Fibroblast of skin of scalp (primary cell): ENCODE measurements at places on chromosomes 2 and 18.

- no peak for DNase-seq
Measured at GRCh38 chr2:39567507-39567906, 98.2 kb upstream of the TMEM178A start.

- DNase-seq: no peak
Measured at GRCh38 chr18:63004466-63005089, 289.2 kb downstream of the PHLPP1 start.

GRCh38 chr18:3585656-3586509 is 135.9 kb downstream of the TGIF1 start:
- peak; percentile 81 for DNase-seq

DNA sequence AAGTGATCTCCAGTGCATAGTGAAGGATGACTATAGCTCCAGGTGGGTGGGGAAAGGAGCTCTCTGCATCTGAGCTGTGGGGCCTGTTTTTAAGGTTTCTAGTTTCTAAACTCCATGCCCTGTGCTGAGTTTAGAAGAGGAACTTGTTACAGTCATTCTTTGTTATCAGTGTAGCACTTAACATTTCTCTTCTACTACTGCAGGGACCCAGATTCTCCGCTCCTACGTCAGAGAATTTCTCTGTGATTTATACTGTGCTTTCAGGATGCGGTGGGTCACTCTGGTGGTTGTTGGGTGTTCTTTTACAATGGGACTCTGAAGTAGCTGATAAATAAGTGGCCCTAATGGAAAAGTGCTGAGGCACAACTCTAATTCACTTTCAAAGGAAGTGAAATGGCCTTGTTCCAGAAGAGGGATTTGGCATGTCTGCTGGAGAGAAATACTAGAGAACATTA is 122.0 kb downstream of the WDSUB1 start:
- DNase-seq: no peak

DNA sequence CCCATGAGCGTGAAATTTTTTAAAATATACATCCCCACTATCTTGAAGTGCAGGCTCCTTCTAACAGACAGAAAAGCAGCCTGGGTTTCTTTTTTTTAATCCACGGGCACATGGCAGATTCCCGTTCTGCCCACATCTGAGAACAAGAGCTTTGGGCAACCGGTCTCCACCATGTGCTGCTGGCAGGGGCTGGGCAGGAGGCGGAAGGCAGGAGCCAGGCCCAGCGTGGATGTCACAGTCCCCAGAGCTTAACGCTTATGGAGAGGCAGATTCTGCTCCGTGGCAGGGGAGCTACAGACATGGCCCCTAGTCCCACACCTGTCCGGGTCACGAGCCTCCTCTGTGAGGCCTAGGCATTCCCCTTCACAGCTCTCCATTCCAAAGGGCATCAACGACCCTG is 503.0 kb upstream of the MYT1L start:
- no peak for DNase-seq

DNA sequence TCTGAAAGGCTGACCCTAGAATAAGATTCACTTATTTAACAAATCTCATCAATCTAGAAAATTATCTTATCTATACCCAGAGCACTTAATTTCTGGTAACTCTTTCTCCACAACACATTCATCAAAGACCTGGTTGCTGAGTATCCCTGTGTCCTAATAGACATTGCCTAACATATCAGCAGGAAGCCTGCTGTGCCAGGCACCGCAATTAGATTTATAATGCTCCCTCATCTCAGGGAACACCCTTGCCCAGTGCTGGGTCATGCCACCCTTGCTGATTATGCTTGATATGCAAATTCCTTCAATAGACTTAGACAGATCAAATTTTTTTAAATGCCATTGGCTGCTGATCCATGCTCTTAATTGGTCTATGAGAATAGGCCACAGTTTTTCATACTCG is 3.8 kb downstream of the DSG1 start:
- DNase-seq: no peak

DNA sequence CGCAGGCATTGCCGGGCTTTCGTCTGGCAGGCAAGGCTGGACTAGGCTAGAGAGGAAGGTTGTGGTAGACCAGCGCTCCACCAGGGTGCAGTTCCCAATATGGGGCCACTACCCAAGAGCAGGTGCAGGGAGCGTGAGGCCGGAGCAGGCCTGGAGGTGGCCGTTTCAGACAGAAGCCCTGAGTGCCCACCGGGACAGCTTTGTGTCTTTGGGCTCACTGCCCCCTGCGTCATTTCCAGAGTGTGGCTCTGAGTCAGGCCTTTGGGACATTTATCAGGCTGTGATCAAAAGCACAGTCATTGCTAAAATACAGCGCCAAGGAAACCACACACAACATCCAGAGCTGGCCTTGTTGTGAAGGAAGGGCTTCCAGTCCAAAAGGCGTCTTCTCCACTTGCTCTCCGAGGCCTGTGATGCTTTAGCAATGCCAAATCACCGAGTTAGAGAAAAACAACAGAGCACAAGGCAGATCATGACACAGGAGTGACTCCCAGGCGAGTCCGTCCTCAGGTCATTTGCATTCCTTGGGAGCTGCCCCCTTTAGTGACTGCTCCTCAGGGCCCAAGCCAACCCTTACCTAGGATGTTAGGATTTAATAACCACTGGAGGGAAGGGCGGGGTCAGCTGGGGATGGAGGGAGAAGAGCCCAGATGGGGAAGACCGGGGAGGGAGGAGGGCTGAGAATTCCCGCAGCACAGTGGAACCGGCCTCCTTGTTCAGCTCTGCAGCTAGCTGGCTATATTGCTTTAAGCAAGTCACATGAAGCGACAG is 42.3 kb downstream of the RFX8 start:
- DNase-seq: peak; percentile 33

GRCh38 chr2:113137827-113138226 is 10.4 kb downstream of the IL1RN start:
- no peak for DNase-seq

- DNase-seq: no peak
Measured at GRCh38 chr2:171807119-171807518, 86.9 kb downstream of the SLC25A12 start.

GRCh38 chr2:143001501-143001900 is 124.0 kb downstream of the KYNU start:
- no peak for DNase-seq

DNA sequence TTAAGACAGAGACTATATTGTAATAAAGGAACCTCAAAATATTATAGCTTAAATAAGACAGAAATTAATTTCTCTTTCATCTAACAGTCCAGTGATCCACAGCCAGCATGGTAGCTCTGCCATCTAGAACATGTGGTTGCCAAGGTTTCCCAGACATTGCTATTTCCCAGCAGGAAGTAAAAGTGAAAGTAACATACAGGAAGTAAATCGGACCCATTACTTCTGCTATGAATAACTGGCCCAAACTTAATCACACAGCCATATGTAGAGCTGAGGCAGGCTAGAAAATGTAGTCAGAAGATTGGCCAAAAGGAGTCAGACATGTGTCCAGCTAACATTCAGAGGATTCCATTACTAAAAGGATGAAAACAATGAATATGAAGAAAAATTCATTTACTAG is 71.0 kb downstream of the NOL4 start:
- DNase-seq: peak; percentile 22

DNA sequence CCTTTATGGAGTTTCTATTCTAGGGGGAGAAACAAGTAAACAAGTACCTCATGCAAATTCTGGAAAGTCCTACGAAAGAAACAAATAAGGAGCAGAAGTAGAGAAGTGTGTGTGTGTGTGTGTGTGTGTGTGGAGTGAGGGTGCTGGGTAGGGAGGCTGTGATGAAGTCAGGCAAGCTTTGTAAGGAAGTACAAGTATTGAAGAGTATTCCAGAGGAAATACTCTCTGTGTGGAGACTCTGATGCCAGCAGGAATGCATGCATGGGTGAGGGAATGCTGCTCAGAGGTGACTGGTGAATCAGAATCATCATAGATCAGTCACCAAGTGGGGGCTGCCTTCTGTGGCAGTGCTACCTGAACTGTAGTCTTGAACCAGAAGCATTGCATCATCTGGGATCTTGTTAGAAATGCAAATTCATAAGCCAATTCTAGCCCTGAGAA is 34.5 kb downstream of the SLC4A3 start:
- DNase-seq: peak; percentile 33

DNA sequence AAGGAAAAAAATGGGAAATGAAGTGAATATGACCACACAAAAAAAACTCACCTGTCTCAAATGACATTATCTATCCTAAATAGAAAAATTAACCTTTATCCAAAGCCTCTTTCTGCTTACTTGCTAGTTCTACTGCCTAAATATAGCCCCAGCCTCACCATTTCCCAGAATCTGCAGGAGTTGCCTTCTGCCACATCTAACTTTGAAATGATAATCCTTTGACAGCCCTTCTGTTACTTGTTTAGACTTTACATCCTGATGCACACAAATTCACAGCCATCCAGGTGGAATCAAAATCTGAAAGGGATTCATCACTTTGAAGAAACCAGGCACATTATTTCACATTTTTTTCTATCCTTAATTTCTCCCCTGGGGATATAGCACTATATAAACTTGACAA is 1356.2 kb upstream of the NXPH2 start:
- no peak for DNase-seq
